ENCODE measurements at places on chromosomes 4 and X.

GRCh38 chrX:139802048-139802447 lies 94.1 kb upstream of the MCF2 start:
- no peak for DNase-seq

- no peak for DNase-seq
These were observed 100.6 kb downstream of the AKAP4 start for GRCh38 chrX:50100188-50100587.

- DNase-seq = no peak
These were observed 56.9 kb upstream of the PRPS1 start for GRCh38 chrX:107571296-107571998.

GRCh38 chr4:5753766-5754528 lies 42.9 kb downstream of the EVC start:
- DNase-seq = no peak

- no peak for DNase-seq
These were observed 359.7 kb downstream of the ADAM29 start for GRCh38 chr4:175277816-175278215.

GRCh38 chrX:15953801-15954200 lies 99.2 kb upstream of the AP1S2 start:
- no peak for DNase-seq

GRCh38 chr4:80611678-80611979 lies 276.1 kb downstream of the CFAP299 start:
- DNase-seq = no peak

GRCh38 chr4:173516621-173517524 lies 13.2 kb downstream of the HAND2 start:
- no peak for DNase-seq

GRCh38 chr4:156948133-156948532 lies 23.5 kb downstream of the PDGFC start:
- no peak for DNase-seq

- DNase-seq = peak; percentile 22
These were observed at the start of gene SCD5 for GRCh38 chr4:82798168-82799005. TSS of gene SCD5 (minus strand) at chr4:82798796. CDS start at chr4:82798537, 259 bp downstream.

DNA sequence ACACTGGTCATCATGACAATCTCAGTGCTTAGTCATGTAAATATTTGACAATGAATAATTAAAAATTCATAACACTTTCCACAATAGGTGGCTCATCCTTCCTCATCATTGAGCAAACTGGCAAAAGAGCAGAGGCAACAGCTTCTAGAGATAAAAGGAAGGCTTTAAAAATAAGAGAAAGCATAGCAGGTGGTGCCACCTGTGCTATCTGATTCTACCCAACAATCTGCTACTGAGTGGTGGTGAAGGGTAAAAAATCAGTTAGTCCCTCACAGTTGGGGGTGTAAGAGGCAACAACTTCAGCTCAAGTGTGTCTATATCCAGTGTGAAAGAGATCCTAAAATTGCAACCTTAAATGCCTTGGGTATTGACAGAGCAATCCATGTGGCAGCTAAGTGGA lies 280.1 kb upstream of the PPARGC1A start:
- DNase-seq = no peak

- DNase-seq = no peak
These were observed 18.9 kb upstream of the HTRA3 start for GRCh38 chr4:8250637-8251036.

GRCh38 chrX:70498129-70498528 lies 53.5 kb downstream of the DLG3 start:
- DNase-seq = no peak

GRCh38 chr4:185304541-185304940 lies 91.2 kb downstream of the LRP2BP start:
- DNase-seq = no peak

- DNase-seq = no peak
These were observed 1592.7 kb downstream of the TECRL start for GRCh38 chr4:62816566-62816965.

DNA sequence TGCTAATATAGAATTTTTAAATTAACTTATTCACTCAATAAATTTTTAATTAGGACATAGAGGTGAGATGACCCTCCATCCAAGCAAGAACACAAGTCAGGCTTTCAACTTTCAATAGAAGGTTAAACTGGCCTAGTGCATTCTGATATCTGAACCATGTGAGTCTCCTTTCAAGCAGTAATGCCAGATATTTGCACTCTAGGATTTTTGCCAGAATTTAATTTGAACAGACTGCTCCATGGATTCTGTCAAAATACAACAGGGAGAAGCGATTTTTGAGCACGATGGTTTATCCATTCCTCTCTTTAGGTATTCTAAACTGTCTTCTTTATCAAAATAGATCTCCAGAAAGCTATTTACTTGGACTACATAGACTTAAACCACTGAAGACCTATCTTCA lies 72.0 kb upstream of the DCLK2 start:
- DNase-seq = no peak

DNA sequence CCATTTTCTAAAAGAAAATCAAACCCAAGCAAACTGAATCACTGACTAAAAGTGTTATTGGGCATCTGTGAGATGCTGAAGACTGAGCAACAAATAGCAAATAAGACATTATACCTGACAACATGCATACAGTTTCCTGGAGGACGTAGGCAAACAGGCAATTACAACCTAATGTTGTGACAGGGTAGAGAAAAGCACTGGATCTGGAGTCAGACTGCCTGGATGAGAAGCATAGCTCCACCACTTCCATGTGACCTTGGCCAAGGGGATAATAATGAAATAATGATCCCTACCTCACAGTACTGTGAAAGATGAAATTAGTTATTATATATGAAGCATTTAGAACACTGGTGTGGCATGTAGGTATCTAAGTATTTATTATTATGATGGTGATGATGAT lies 2.7 kb downstream of the SPINK2 start:
- DNase-seq = no peak

GRCh38 chrX:18441780-18442367 lies 16.5 kb downstream of the CDKL5 start:
- DNase-seq = no peak

DNA sequence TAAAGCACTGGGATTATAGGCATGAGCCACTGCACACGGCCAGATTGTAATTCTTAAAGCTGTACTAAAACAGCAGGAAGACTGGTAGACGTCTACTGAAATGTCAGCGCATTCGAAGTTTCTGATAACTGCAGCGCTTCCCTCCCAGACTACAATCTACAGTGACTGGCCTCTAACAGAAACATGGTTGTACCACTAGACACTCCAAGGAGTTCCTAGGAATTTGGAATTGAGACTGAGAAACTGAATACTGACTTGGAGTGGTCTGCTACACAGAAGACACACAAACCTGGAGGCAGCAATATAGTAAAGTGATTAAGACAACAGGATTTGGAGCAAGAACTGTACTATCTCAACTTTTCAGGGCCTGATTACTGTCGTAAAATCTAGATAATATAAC lies 937 bp downstream of the HELQ start:
- no peak for DNase-seq

- no peak for DNase-seq
These were observed 46.0 kb upstream of the MGST2 start for GRCh38 chr4:139619644-139620043.

GRCh38 chr4:25704516-25704915 lies 48.9 kb downstream of the SLC34A2 start:
- no peak for DNase-seq

GRCh38 chr4:174669270-174669669 lies 147.0 kb upstream of the HPGD start:
- DNase-seq = no peak

- no peak for DNase-seq
These were observed 205.1 kb downstream of the STPG2 start for GRCh38 chr4:97938141-97938540.

- DNase-seq = no peak
These were observed 152.6 kb upstream of the HAND2 start for GRCh38 chr4:173682609-173683008.

DNA sequence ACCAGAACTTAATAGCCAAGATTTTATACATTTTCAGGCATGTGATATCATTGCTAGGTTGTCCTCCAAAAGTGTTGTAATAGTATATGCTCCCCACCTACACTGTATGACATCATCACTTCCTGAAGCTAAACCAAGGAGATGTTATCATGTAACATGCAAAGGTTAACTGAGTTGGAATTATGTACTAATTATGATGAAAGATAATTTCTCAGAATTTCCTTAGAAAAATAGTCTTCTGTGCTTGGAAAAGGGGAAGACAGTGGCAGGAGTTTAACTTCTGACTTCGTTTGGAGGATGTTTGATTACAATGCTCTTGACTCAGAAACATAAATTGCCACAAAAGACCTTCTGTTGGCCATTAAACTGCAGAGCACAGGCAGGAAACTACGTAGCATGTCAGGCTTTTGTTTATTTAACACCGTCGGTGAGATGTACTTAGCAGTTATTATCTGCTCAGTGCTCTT lies 83.6 kb upstream of the GUCY1A1 start:
- no peak for DNase-seq

GRCh38 chr4:74453829-74454742 lies 9.2 kb downstream of the AREG start:
- DNase-seq = no peak

- no peak for DNase-seq
These were observed 40.9 kb upstream of the HMX1 start for GRCh38 chr4:8912506-8912905.

- DNase-seq = no peak
These were observed 73.1 kb downstream of the ADGRL3 start for GRCh38 chr4:61273233-61273632.

DNA sequence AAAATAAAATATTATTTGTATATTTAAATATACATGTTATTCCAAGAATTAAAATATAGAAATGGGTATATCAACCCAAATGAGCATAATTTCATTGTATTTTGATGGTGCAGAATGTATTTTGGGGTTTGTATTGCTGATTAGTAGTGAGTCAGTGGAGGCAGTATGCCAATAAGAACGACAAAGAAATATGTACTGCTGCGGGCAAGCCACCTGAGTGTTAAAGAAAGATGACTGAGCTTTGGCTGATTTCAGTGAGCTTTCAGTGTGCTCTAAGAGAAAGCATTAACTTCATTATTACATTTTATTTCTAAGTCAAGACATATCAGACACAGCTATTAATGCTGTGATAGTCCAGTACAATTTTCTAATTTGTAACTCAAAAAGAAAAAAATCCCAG lies 297.8 kb downstream of the ANK2 start:
- DNase-seq = no peak

GRCh38 chrX:154712781-154713740 lies 37.8 kb downstream of the GAB3 start:
- DNase-seq = no peak

- no peak for DNase-seq
These were observed 30.0 kb upstream of the GALNT7 start for GRCh38 chr4:173138624-173139023.

GRCh38 chr4:80076681-80077080 lies 3.7 kb upstream of the ANTXR2 start:
- no peak for DNase-seq

DNA sequence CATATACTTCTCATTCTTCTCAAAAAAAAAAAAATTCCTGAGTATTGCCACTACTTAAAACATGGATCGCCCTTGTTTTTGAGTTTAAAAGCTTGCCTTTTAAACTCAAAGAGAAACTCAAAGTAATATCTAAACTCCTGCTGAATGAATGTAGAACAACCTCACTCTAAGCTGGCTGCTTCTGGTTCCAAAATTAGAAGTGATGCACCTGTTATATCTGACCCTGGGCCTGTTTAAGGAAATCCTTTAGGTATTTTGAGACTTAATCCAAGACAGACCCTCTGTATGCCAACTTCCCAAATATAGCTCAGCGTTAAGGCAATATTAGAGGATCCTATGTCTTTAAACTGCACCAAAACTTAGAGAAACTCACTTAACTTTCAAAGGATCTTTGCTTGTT lies 1.8 kb upstream of the OTUD4 start:
- no peak for DNase-seq

DNA sequence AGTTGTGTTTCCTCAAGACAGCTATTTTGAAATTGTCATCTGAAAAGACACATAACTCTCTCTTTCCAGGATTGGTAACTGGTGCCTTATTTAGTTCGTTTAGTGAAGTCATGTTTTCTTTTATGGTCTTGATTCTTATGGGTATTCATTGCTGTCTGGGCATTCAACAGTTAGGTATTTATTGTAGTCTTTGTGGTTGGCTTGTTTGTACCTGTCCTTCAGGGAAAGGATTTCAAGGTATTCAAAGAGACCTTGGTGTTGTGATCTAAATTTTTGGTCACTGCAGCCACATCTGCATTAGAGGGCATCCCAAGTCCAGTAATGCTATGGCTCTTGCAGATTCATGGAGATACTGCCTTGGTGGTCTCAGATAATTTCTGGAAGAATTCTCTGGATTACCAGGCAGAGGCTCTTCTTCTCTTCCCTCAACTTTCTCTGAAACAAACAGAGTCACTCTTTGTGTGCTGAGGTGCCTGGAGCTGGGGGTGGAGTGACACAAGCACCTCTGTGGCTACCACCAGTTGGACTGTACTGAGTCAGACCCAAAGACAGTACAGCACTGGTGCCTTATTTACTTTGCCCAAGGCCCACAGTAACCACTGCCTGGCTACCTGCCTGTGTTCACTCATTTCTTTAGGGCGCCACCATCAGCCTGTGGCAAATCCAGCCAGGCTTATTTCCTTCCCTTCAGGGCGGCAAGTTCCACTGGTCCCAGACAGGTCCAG lies 620.4 kb downstream of the KCNIP4 start:
- no peak for DNase-seq

- DNase-seq = no peak
These were observed 65.8 kb upstream of the MMAA start for GRCh38 chr4:145553375-145553774.

- DNase-seq = no peak
These were observed 229.2 kb upstream of the NWD2 start for GRCh38 chr4:37015391-37015790.

- no peak for DNase-seq
These were observed 4.3 kb upstream of the MAP7D3 start for GRCh38 chrX:136255541-136255940.

DNA sequence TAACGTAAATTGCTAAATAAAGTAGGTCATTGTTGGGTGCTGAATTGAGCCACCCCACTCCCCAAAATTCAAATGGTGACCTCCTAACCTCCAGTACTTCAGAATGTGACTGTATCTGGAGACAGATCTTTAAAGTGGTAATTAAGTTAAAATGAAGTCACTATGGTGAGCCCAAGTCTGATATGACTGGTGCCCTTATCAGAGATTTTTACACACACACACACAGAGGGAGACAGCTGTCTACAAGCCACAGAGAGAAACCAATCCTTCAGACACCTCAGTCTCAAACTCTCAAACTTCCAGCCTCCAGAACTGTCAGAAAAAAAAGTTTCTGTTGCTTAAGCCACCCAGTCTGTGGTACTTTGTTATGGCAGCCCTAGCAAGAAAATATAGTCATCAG lies 879.2 kb upstream of the INTU start:
- no peak for DNase-seq

DNA sequence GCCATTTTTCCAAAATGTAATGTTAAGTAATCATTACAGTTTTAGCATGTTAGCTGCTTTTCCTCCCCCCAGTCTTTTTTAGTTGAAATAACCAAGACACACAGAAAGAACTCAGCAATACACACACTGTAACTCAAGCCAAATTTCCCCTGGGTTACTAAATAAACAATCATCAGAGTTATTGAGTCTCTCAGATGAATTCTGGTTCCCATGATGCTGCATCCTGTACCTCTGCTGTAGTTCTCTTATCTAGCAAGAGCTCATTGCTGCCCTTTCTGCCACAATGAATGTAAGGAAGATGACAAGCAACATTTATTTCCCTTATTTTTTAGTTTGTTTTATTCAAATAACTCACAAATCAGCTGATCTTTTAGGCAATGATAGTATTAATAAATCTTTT lies 185.1 kb downstream of the ARHGAP6 start:
- DNase-seq = no peak

- DNase-seq = no peak
These were observed 636.9 kb upstream of the BOD1L1 start for GRCh38 chr4:14264437-14264836.

Data from stimulated activated CD4-positive, alpha-beta T cell treated with anti-CD3 and anti-CD28 coated beads, Interleukin-4, amount 100 ng/mL, for 48 hours (primary cell).